ENCODE measurements at places on chromosomes 6 and 20.
A peak's percentile ranks its signal among the peaks of the same experiment; 100 is the strongest.

- DNase-seq: no peak
Measured at GRCh38 chr6:26025047-26025893, 62.0 kb upstream of the HFE start.

GRCh38 chr6:65191471-65191870 lies 515.6 kb downstream of the EYS start:
- no peak for DNase-seq

- DNase-seq: no peak
Measured at GRCh38 chr6:30555816-30556065, 548 bp downstream of the GNL1 start.

GRCh38 chr6:69027861-69028260 lies 392.8 kb downstream of the ADGRB3 start:
- DNase-seq: no peak

- no peak for DNase-seq
Measured at GRCh38 chr6:108163267-108163643, 2.6 kb upstream of the NR2E1 start.

DNA sequence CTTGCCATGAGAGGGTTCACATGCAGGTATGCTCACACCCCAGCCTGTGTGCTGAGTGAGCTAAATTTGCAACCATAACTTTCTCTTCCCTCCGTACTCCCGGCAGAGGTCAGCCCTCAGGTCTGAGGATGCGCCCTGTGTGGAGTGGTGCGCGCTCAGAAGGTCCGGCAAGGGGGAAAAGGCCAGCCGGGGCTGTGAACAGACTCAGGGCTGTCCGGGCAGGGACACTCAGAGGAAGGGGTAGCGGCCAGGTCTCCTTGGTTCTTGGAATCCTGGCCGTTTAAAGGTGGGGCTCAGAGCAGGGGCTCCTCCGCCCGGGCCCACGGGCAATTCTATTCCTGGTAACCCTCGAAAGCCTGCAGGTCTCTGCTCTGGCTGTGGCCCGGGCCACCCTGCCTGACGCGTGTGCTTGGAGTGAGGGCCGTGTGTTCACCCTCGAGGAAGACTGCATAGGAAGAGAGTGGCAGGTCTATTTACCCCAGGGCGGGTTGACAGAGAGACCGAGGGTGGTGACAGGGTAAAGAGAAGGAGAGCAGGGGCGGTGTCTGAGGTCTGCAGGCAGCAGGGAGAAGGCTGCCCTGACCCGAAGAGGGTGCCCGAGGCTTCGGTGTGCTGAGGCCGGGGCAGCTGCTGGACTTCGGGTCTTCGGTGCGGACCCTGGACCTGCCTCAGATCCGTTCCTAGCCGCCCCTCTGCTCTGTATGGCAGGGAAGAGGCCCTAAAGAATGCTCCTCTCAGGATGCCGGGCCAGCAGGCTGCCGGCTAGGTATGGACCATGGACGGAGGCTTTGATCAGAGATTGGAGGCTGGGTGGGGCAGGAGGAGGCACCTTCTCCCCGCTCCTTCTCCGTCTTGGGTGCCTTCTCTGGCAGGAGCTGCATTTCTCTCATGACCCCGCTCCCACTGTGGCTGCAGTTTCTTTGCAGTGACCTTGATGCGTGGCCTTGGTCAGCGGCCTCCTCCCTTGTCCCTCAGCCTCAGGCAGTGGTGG lies 131.1 kb upstream of the ARMC2 start:
- DNase-seq: no peak

DNA sequence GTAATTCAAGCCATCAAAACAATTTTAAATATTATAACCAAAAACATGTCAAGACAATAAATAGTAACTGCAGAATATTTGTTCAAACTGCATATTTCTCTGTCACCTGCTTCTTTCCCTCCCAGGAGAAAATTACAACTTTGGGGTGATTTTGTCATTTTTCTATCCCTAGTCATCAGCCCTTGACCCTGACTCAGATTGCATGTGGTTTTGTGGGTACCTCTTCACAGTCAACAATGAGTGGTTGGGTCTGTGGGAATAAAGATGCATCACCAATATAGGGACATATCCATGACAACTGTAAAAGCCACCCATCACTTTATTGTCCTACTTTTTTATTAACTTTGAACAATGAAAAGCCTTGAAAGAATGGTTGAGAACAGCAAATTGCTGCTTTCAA lies 7.3 kb downstream of the COL10A1 start:
- no peak for DNase-seq

DNA sequence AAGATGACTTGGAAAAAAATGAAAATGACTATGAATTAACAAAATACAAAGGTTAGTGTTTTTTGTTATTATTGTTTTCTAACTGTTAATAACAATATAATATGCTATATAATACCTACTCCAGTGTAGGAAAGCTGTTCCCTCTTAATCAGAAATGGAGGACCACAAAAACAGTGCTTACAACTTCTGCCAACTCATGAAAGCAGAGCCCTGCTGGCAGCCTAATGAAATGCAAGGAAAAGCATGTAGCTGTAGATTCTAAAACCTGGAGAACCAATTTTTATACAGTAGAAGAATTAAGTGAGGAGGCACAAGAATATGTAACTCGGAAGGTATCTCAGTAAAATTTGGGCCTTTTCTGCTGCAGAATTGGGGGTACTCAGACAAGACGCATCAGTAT lies 29.4 kb downstream of the PHIP start:
- no peak for DNase-seq

GRCh38 chr6:70163795-70164194 lies 139.1 kb downstream of the COL9A1 start:
- DNase-seq: no peak

DNA sequence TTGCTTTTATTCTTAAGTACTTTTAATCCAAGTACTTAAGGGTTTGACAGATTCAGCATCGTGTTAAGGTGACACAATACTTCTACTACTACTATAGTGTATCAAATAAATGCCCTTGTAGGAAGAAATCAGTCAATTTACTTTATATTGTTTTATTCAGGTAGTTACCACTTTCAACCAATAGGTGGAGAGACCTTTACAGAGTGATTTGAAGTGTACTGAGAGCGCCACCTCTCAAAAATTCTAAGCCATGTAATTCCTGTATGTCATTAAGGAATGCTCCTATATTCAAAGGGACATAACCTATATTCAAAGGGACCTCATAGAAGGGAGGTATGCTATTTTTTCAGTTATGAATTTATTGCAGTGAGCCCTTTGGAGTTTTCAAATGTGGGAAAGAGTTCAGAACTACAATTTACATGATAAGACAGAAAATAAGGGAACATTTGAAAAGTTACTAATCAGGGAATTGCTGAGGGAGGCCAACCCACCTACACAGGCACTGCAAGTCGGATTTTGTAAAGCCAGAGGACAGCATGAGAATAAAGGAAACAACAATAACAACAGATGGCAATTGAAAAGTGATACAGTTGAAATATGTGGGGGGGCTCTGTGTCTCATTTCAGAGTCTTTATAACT lies 955.6 kb downstream of the TBC1D32 start:
- no peak for DNase-seq

GRCh38 chr6:68710916-68711315 lies 75.8 kb downstream of the ADGRB3 start:
- DNase-seq: no peak

GRCh38 chr20:40741507-40742106 lies 52.6 kb upstream of the MAFB start:
- peak; percentile 52 for DNase-seq

DNA sequence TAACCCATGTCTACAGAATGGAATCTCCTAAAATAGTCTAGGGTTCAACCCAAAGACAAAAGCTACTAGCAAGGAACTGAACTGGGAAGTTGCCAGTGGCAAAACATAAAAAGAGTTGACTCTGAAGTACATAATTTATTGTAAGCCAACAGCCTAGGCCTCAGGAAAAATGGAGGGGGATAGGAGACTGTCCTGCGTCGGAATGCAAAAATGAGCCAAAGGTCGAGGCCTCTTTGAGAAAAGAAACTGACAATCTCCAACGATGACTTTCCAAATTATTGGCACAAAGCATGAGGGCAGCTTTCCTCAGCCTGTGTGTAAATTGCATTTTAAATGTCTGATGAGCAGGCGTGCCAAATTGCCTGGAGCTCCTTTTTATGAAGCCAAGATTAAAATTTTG lies 2.1 kb downstream of the COL12A1 start:
- no peak for DNase-seq

- no peak for DNase-seq
Measured at GRCh38 chr6:163533443-163533842, 118.9 kb downstream of the QKI start.

DNA sequence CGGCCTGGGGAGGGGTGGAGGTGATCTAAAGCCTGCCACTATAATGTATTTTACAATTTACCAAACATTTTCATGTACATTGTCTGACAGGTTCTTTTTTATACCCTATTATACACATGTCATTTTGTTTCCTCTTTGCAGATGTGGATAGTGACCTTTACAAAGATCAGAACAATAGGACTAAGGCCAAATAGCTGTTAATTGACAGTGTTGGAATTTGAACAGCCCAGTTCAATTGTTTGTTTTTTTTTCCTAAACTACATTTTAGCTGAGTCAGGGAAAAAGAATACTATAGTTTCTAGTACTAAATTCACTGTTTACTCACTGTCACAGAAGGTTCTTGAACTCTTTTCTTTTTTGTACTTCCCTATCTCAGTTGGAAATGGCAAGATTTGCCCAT lies 40.2 kb downstream of the PGM3 start:
- no peak for DNase-seq

- DNase-seq: peak; percentile 50
Measured at GRCh38 chr6:12017263-12017662, 5.2 kb downstream of the HIVEP1 start.

- DNase-seq: no peak
Measured at GRCh38 chr6:127966616-127967015, 65.8 kb upstream of the THEMIS start.

- DNase-seq: no peak
Measured at GRCh38 chr6:108693430-108694154, 132.9 kb downstream of the FOXO3 start.

DNA sequence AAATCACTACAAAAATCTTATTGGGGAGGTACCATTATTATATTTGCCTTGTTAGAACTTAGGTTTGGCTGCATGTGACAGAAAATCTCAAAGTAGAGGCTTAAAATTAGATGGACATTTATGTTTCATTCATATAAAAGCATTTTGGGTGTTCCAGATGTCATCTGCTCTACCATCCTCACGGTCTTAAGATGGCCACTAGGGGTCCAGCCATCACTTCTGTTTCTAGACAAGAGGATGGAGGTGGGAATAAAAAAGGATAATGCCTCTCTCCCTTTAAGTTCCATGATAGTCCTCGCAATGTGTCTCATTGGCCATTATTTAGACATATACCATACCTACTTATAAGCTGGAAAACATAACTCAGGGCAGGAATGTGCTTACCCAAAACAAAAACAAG lies 929.5 kb downstream of the KIF16B start:
- no peak for DNase-seq

- no peak for DNase-seq
Measured at GRCh38 chr6:168387426-168387825, 53.6 kb upstream of the SMOC2 start.

DNA sequence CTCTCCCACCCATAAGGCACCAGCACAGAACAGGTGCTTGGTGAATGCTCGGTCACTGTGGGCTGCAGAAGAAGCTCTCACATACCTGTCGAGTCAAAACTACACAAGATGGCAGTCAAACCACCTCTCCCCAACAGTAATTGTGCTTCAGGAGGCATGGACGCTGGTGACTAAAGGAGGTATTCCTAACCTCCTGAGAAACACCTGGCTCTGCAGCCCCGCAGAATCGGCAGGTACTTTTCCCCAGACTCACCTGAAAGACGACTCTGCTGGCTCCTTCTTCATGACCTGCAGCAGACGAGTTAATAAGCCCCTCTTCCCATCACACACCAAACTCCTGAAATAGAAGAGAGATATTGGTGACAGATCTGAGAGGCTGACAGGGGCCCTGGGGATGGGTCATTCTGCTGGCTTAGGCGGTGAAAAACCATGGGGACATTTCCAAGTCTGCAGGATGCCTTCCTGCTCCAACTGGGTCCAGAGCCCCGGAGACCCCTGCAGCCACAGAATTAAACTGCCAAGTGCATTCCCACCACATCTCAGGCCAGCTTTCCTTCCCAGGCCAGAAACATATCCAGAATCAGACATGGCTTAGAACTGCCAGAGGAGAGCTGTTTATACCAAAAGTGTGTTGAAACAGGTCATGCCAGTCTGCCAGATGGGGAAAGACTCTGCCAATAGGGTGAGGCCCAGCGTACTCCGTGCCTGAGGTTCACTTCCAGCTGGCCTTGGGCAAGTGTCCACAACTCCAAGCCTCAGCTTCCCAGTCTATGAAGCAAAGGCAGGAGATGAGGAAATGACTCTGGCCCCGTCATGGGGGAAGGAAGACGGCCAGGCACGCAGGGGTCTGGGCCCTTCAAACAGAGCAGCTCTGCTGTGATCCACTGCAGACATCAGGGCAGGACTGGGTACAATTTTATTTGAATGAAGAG lies 53.0 kb downstream of the MYH7B start:
- DNase-seq: no peak

DNA sequence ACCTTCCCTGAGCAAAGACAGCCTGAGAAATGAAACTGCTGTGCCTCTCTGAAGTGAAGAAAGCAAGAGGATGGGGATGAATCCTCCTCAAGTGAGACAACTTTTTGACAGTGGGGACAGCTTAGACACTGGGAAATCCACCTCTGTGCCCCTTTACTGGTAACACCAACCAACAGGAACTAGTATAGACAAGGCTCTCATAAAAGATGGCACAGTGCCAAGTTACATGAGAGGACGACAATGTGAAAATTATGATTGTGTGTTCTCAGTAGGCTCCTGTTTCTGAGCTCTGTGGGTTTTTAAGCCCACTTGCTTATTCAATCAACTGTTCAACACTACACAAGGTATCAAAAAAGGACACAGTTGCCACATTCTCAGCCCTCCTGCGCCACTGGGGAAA lies 41.6 kb upstream of the LYRM2 start:
- DNase-seq: no peak

GRCh38 chr20:61765081-61765870 lies 300.4 kb downstream of the TAF4 start:
- no peak for DNase-seq

DNA sequence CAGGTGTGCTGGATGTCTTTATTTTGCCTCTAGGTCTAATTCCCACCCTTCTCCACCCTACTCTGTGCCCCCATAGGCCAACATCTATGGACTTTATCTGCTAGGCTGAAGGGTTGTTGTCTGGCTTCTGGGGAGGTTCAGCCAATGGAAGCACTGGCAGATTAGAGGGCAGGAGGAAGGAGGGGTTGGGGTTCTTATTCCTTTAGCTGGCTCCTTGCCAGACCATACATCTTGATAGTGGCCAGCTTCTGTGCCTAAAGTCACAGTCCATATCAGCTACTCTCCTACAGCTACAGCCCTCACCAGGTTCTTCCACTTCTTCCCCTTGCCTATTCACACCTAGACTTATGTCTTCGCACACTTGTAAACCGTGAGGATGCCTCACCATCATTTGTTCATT lies 41.1 kb downstream of the ROS1 start:
- DNase-seq: no peak

DNA sequence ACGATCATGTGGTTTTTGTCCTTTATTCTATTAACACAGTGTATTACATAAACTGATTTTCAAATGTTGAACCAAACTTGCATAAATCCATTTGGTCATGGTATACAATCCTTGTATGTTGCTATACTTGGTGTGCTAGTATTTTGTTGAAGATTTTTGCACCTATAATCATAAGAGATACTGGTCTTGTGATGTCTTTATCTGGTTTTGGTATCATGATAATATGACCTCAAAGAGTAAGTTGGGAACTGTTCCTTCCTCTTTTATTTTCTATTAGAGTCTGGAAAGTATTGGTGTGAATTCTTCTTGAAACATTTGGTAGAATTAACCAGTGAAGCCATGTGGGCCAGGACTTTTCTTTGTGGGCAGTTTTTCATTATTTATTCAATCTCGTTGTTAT lies 65.3 kb downstream of the TRPC4AP start:
- DNase-seq: no peak

- DNase-seq: no peak
Measured at GRCh38 chr20:10218536-10219451, at the start of gene SNAP25. Gene SNAP25, plus strand, starts transcription at chr20:10218830. Its CDS starts 56,662 bp downstream, at chr20:10275492.

Measured in colonic mucosa (tissue), 4 donors.